ENCODE measurements at places on chromosomes 3 and 15.

GRCh38 chr3:183151821-183152351 lies 10.6 kb downstream of the LAMP3 start:
- no peak for DNase-seq

GRCh38 chr3:134810052-134810435 lies 15.0 kb downstream of the EPHB1 start:
- DNase-seq = no peak

DNA sequence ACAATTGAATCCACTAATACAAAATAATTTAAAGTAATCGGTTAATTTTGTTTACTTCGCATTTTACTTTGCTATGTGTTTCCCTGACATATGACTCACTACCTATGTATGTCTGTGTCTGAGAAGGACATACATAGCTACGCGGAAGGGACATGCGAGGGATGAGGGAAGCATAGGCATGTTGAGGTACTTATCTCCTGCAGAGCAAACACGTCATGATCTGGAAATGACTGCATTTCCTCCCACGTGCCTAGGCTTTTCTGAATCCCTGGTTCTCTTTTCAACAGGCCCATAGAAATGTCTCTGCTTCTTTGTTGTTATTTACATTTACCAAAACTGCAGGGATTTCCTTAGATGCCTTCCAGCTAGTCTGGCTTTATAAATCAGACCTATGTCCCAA lies 27.5 kb downstream of the ALCAM start:
- DNase-seq = no peak

- DNase-seq = peak; percentile 95
Observed at GRCh38 chr3:49805897-49806701, 3.0 kb downstream of the INKA1 start.

- DNase-seq = no peak
Observed at GRCh38 chr3:57397175-57398026, 104.9 kb upstream of the ASB14 start.

DNA sequence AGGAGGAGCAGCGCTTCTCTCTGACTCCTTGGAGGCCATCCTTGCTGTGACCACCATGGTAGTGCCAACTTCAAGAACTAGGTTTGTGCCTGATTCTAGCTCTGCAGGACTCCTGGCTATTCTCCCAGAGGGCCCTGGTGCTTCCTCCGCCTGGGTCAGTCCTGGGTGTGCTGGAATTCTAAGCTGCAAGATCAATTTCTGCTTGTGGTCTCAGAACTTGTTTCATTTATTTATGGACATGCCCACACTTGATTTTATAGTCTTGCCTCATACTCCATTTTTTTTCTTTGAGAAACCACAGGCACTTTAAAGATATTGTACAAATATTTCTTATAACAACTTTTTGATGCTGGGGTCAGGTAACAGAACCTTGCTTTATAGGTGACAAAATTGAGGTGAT lies 87.6 kb downstream of the PDCD6IP start:
- DNase-seq = no peak

GRCh38 chr3:112333002-112333380 lies at the start of gene CD200:
Gene CD200 (plus strand): TSS chr3:112333156. CDS start chr3:112333213, 57 bp downstream.
- no peak for DNase-seq

DNA sequence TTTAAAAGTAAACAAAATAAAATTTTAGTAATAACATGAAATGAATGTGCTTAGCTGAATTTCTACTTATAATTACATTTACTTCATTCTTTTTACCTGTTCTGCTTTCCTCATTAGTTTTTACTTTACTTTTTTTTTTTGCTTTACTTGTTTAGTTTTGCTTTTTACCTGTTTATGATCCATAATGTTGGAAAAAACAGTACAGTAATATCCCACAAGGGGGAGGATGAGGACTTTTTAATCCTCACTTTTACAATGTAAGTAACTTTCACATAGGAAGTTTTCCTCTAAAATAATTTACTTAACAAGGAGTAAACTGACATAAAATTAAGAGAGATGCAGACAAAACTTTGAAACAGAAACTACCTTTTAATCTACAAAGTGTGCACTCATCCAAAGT lies 268.7 kb downstream of the TBC1D5 start:
- no peak for DNase-seq

GRCh38 chr3:109369510-109369909 lies 32.2 kb upstream of the DPPA4 start:
- DNase-seq = no peak

DNA sequence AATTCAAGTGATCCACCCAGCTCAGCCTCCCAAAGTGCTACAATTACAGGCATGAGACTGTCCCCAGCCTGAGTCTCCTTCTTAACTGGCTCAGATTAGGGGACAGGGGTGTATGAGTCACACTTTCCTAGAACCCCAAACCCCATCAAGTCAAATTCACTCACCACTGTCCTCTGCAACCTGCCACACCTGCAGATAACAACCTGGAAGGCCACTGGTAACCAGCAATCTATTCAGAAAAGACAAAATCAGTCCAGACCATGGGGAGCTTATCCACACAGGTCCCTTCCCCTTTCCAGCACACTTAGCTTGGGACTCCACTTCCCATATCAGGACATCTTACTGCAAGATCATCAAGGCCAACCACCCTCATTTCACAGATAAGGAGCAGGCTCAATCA lies 6.4 kb downstream of the WDR73 start:
- no peak for DNase-seq

DNA sequence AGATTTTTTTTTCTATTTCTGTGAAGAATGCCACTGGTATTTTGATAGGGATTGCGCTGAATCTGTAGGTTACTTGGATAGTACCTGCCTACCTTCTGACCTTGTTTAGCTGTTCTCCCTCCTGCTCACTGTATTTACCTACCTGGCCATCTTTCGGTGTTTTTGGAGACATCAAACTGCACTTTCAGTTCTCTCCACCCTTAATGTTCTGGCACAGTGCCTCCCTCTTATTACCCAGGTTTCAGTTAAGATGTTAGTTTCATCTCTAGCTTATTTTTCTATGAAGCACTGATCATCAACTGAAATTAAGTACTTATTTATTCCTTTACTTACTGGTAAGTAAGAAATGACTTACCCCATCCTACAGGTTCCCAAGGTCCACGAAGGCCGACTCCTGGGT lies 74.4 kb upstream of the KLHL25 start:
- DNase-seq = no peak

- no peak for DNase-seq
Observed at GRCh38 chr15:74540161-74540760, 759 bp upstream of the ARID3B start.

DNA sequence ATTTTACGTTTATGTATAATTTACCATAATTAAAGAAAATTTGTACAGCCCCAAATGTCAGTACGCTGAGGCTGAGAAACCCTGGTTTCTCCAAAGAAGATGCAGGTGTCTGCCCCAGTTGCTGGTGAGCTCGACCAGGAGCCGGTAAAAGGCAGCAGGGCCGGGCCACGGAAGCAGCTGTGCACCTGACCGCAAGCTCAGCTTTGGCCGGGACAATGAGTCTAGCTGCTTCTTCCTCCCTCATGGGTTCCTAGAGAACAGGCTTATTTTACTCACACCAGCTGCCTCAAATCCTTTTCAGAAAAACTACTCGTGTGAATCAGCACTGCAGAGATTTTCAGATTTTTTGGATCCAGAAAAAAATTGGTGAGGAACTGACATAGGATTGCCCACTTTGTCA lies 18.0 kb upstream of the ZXDC start:
- no peak for DNase-seq

DNA sequence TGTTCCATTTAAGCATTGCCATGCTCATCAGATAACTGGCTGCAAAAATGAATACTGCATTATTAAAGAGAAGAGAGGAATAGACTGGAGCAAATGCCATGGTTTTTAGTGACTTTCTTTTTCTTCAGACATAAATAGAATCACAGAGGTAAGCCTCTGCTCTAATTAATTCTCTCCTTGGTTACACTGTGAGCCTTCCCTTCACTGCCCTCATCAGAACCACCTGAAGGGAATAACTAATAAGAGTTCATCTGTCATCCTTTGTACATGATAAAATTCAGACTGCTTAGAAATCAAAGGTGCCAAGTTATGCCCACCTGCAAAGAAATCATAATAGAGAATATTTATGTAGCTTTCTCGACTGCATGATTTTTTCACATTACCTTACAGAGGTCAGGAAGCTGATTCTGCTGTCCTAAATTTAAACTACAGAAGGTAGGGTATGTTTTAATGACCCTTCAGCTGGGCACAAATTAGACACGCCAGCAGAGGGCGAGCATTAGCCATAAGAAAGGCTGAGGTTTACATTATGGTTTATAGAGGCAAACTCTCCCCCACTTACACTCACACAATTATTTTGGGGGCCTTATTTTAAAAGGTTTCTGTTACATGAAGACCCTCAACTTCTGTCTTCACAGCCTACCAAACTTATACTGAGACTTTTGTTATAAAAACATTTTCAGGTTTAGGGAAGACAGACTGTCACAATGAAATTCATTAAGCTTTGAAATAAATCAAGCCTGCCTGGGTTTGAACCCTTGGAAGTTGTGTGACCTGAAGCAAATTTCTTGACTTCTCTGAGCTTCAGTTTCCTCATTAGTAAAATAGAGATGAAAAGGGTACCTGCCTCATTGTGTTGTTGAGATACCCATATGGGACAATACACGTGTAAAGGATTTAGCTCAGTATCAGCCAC lies 15.3 kb upstream of the UNC13C start:
- DNase-seq = no peak

DNA sequence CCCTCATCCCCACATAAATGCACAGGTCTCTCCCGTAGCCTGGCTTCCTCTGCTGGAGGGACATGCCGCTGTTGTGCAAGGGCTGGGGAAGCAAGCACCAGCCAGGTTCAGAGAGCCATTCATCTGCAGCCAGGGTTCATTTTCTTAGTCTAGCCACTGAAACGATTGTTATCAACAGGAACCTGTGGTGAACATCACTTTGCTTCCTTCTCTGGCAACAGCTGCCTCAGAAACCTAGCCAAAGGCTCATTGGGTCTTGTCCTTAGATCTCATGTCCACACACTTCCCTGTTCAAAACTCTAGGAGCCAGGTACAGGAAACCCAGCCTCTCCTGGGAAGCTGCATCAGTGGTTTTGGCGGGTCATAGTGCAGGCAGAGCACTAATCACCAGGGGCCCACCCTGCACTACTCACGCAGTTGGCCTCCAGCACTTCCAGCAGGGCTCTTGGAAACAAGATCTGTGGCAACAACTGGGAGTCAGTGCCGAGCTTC lies 47.0 kb downstream of the OXNAD1 start:
- peak; percentile 92 for DNase-seq

DNA sequence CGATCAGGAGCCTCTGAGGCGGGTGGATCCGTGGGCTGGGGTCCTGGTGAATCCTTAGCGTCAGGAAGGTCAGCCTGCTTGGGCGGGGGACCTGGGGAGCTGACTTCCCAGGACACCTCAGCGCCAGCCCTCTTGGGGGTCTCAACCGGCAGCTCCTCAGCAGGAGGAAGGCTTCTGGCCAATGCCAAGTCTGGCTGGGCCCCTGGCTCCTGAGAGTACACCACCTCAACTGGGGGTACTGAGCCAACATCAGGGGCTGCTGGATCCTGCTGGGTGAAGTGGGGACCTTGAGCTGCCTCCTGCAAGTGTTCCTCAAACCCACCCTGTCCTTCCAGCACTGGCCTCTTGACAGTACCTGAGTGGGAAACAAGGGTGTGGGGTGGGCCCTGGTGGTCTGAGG lies 3.1 kb downstream of the PRRT3 start:
- no peak for DNase-seq

DNA sequence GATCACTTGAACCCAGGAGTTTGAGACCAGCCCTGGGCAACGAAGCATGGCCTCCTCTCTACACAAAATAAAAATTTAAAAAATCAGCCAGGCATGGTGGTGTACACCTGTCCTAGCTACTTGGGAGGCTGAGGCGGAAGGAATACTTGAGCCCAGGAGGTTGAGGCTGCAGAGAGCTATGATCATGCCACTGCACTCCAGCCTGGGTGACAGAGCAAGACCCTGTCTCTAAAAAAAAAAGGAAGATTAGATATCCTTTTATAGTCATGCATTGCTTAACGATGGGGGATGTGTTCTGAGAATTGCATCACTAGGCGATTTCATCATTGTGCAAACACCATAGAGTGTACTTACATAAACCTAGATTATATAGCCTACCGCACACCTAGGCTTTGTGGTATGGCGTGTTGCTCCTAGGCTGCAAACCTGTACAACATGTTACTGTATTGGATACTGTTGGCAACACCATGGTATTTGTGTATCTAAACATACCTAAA lies 12.6 kb downstream of the ALAS1 start:
- DNase-seq = no peak

DNA sequence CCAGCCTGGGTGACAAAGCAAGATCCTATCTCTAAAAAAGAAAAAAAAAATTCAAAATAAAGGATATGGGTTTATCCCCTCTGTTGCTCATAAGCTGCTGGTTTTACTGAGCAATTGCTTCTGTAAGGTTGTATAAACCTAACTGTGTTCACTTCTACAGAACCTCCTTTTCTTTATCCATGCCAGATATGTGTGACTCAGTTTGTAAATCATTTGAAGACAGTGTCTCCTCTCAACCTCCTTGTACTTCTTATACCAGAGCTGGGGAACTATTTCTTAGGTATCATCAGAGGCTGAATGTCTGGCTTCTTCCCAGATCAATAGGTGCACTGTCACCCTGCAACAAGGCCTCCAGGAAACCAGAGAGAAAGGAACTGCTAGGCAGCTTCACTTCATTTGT lies 273.8 kb downstream of the CD47 start:
- no peak for DNase-seq

- no peak for DNase-seq
Observed at GRCh38 chr3:156617781-156618180, 56.6 kb upstream of the TIPARP start.

DNA sequence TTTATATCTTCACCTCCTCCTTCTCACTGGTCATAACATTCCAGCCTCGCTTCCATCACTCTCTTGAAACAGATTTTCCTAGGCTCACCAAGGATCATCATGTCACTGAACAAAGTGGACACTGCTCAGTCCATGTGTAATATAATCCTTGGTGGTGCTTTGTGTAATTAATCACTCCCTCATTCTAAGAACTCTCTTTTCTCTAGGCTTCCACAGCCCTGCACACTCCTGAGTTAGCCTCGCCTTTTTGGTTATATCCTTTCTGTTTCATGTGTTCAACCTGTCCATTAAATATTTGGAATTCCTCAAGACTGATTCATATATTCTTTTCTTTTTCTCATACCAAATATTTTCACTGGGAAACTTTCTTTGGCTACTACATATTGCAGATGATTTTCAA lies 440.8 kb downstream of the PYDC2 start:
- no peak for DNase-seq

Data from CMK (cell line).